Activated CD4-positive, alpha-beta T cell treated with anti-CD3 and anti-CD28 coated beads, Interleukin-2, amount 50 U/mL, for 48 hours (primary cell): ENCODE measurements at places on chromosomes 3 and 15.

GRCh38 chr15:83115410-83115809 lies 8.0 kb downstream of the TM6SF1 start:
- no peak for DNase-seq

DNA sequence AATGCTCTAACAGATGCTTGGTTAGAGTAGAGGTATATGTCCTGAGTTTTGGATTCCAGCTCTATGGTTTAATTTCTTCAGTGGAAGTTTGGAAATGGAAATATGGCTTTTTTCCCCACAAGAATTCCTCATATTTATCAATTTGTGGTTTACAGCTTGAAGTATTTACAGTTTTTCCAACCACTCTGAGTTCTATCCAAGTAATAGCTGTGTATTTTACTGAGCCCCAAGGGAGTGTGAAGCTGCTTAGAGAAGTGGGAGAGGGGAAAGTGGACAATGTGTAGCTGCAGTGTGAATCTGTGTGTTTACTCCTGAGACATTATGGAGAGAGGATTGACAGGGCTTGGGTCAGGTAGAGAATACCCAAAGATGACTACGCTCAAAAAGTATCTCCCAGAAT lies 54.5 kb downstream of the NEK11 start:
- DNase-seq, result no peak

DNA sequence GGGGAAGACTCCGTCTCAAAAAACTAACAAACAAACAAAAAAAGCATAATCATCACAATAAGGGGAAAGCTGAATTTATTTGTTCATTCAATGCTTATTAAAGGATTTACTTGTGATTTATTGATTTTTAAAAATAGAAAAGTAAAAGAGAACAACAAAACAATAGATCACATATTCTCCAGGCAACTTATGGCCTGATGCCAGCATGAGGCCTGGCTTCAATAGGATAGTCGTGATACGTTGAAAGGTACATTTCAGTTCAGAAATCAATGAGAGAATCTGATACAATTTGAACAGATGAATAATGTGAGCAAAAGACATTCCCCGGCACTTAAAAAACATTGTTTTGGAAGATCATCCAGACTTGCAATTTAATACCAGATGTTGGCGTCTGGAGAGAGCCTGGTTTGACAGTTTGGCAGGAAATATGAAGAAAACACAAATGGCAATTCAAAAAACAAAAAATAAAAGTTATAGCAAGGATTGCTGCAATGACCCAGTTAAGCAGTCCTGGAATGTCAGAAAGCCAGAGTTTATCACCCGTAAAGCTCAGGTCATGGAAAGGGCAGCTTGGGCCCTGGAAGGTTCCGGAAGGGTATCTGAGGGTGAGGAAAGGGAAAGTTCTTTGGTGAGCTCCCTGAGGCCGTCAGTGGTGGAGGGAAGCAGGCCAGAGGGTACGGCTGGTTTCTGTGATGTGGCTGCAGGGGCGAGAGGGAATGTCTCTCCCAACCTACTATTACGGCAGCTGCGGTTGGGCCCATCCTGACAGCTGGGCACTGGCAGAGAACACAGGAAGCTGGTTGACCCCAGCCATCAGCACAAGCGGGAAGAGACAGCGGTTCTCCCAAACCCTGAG lies 230.2 kb upstream of the HES1 start:
- DNase-seq, result no peak

GRCh38 chr3:121985846-121986245 lies 36.2 kb downstream of the ILDR1 start:
- DNase-seq, result no peak

- peak; percentile 68 for DNase-seq
Observed at GRCh38 chr3:114308830-114309229, 15.0 kb downstream of the TIGIT start.

DNA sequence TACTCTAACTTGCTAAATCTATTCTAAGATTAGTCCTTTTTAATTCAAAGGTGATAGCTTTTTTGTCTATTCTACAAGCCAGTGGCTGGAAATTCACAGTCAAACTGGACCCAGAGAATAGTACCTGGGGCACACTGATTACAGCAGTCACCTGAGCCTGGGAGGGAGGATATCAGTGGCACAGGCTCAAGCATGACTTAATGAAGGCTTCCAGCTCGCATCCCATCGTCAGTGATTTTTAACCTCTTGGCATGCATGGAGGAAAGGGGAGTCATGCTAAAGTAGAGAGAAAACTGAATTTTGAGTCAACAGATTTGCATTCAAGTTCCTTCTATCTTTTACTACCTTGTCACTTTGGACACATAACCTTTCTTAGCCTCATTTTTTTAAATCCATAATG lies 24.8 kb downstream of the GOLIM4 start:
- DNase-seq, result no peak

GRCh38 chr15:86411916-86412315 lies 332.2 kb downstream of the AGBL1 start:
- no peak for DNase-seq

DNA sequence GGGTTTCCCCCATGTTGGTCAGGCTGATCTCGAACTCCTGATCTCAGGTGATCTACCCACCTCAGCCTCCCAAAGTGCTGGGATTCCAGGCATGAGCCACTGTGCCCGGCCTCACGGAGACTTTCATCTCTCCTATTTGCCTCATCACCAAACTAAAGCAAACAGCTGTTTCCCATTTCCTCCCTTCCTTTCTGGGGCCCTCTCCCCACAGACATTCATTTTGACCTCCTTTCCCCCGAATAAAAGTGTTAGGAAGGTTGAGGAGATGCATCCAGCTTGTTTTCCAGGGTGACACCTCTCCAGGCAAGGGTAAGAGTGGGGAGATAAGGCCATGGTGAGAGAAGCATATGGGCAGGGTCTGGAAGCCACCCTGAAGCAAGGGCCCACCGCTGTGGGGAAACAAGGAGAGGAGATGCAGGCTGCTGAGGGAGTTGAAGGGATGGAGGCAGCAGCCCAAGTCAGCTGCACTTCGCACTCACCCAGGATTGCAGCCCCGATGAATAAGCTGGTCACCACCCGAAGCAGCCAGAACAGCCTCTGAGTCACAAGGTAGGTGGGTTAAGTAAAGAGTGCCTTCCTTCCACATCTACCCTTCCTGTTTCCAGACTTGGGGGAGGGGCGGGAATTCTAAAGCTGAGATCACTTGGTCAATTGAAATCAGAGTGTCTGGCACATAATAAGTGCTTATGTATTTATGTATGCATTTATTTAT lies 7.7 kb downstream of the DUOXA2 start:
- DNase-seq, result no peak

GRCh38 chr15:89851673-89852341 lies 37.2 kb upstream of the ANPEP start:
- DNase-seq, result no peak

- no peak for DNase-seq
Observed at GRCh38 chr3:61257148-61257547, 5.9 kb upstream of the FHIT start.

- DNase-seq, result no peak
Observed at GRCh38 chr3:128727996-128728395, 2.0 kb downstream of the RAB7A start.

GRCh38 chr3:72829701-72830100 lies 18.5 kb downstream of the SHQ1 start:
- DNase-seq, result no peak

DNA sequence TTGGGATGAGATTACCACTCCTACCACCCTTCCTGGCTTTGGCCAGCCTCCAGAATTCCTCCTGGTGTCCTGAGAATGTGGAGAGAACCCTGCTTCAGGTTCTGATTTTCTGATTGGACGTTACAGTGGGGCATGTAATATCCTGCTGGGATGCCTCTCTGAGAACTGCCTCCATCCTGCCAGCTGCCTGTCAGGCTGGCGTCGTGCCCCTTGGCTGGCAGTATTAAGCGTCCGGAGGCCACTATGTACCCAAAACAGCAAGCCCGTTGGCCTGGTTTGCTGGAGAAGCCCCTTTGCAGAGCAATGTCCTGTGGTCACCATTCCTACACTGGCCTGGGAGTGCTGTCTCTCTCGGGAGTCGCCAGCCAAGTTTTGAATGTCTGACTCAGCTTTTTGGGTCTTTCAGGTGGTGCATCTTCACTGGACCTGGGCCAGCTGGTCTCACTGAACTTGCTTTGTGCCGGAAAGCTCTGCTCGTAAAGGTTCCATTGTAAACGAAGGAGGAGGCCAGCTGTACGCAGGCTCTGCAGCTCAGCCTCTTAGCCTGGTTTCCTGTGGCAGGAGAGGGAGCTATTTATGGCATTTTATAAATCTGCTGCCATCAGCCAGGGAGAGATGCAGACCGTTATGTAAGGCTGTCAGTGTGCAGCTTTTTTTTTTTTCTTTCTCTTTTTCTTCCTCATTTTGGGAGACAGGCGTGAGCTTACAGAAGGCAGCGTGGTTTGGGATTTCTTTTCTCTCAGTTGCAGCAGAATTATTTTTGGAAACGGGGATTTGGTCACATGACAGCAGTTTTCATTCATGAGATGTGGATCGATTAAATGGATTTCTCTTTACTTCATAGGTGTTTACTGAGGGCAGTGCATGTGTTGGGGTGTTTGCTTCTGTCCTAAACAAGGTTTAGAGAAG lies 19.0 kb upstream of the TRAK1 start:
- DNase-seq, result no peak

DNA sequence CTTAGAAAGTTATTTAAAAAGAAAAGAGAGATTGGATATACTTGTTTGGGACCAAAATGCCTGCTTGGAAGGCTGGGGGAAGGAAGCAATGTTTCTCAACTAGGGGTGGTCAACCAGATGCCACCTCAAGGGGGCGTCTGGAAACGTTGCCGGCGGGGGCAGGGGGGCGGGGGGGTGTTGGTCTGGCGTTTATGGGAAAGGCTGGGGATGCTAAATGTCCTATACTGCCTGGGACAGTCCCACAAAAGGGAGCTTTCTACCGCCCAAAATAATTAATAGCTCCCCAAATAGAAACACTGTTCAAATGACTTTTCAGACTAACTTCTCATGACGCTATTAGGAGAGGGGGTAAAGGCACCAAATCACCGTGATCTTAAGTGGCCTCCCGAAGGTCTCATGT lies 2.2 kb downstream of the POLG start:
- no peak for DNase-seq

GRCh38 chr15:68699124-68699880 lies 120.5 kb downstream of the CORO2B start:
- no peak for DNase-seq

DNA sequence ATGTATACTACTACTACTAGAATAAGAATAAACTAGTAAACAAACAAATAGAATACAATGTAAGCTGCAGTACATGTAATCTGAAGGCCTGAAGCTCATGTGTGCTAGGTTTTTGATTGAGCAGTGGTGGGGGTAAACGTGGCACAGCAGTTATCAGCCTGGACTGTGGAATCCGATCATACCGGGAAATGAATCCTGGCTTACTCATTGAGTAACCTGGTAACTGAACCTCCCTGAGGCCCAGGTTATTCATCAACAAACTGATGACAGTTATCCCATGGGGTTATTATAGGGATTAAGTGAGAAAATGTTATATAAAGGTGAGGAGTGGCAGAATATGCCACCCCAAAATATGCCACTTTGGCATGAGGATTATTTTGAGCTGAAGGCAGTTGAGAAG lies 339.1 kb downstream of the FHIT start:
- no peak for DNase-seq

DNA sequence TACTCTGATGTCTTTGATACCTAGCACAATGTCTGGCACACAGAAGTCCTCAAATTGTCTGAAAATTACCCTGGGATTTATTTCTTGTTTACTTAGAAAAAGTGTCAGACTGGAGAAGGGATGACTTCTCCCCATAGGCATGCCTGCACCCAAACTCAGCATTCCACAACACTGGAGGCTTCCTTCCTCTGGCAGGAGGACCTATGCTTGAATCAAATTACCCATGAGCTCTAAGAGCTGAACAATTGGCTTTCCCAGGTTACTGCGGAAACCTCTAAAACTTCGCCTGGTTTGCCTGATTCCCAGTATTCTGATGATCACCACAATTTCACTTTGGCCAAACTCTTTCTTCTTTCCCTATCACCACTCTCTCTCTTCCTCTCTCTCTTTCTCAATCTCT lies 217.4 kb downstream of the DIPK2A start:
- DNase-seq, result no peak

DNA sequence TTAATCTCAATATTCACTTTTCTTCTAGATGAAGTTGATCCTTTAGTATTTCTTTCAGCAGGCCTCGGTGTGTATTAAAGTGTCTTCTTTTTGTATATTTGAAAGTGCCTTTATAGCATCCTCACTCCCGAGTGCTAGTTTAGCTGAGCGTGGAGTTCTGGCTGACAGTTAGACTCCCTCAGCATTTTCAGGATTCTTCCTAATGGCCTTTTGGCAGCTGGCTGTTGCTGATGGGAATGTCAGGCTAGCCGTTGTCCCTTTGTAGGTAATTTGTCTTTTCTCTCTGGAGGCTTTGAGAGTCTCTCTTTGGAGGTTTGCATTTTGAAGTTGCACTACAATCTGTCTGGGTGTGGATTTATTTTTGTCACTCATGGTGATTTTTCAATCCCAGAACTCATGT lies 94.4 kb downstream of the SRGAP3 start:
- no peak for DNase-seq

GRCh38 chr3:48088056-48088748 lies 72.0 kb upstream of the MAP4 start:
- DNase-seq, result peak; percentile 16

GRCh38 chr3:89113893-89114840 lies 6.7 kb downstream of the EPHA3 start:
- DNase-seq, result peak; percentile 43

GRCh38 chr15:28086175-28086703 lies 12.9 kb downstream of the OCA2 start:
- peak; percentile 43 for DNase-seq

DNA sequence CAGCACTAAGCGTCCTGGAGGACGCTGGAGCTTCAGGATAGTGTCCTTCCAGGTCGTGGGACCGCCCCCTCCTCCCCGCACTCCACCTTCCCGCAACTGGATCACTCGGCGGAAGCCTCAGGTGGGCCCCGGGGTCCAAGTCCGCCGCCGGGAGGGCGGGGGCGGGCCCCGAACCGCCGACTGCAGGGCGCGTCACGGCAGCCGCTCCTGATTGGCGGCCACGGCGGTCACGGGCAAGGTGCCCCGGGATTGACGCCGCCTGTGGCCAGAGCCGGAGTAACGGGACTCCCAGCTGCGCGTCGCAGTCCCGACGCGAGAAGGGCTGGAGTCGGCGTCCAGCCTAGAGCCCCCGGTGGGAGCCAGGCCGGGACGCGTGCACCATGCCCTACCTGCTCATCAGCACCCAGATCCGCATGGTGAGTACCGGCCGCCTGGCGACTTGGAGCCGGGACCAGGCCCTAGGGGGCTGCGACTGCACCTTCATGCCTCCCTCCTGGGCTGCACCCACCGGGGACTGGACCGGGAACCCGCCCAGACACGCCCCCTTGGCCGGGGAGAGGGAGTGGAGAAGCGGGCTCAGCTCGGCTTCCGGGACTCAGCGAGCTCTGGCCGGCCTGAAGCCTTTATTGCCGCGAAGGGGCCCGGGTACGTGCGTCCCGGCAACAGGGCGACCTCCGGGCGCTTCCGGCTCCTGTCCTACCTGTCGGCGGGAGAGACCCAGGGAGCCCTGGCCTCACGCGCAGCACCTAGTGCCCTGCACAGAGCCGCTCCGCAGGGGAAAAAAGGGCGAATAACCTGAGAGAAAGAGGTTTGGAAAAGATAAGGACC lies at the start of gene GCHFR:
TSS of gene GCHFR (plus strand) at position 268 of the 828 bp plus-strand sequence. CDS start at position 381, 113 bp downstream.
- peak; percentile 74 for DNase-seq

- no peak for DNase-seq
Observed at GRCh38 chr3:9130345-9131305, 118.8 kb downstream of the SRGAP3 start.
